ENCODE measurements at places on chromosomes 6 and 20.

DNA sequence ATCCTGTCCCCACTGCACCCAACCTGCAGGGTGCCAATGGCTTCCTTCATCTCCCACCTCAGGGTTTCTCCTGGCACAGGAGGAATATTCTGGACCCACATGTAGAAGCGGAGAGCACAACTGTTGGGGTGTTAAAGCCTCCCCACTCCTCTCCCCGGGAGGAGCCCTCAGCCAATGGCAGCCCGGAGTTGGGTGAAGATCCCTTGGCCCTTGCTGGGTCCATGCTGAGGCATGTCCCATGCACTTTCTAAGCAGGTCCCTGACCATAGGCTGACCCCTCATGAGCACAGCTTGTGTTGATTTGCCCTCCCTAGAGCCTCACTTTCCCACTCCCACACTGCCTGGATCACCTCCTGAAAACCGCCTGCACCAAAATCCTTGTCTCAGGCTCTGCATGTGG, 97.2 kb upstream of the PMEPA1 start:
- DNase-seq = no peak

DNA sequence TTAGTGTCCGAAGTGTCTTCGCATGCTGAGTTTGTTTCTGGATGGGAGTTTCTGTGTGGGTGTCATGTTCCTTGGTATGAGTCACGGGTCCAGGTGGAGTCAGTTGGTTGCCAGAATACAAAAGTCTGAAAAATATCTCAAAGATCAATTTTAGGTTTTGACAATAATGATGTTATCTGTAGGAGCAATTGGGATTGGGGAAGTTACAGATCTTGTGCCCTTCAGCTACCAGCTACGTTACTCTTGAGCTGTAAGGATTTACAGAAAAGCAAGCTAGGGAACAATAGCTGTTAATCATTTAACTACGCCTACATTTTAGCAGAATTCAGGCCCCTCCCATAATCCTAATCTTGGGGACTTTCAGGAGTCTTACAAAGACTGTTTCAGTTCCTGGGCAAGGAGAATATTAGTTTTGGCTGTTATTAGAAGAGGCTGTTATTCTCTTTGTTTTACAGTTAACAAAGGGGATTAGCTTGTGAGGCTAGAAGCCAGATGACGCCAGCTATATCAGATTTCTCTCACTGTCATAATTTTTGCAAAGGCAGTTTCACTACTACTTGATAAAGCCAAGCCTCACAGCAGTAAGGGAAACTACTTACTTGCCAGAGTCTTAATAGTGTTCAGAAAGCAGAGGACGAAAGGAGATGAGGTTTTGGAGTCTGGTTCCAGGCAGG, 15.4 kb upstream of the SLC22A16 start:
- no peak for DNase-seq

DNA sequence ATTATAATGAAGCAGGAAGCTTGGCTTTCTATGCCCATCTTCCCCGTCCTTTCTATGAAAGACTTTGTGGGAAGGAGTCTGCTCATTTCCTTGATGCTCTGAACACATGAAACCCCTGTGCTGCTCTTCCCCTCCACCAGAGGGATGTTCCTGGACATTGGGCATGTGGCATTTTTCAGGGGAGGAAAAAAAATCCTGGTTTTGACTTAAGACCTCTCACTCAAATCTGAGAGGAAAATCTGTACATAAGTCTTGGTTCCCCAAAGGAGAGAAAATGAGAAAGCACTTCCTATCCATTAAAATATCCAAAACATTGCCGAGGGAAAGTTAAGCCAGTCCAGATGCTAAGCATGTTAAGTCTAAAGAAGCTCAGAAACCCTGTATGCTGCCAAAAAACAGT, 393.0 kb downstream of the PAX1 start:
- no peak for DNase-seq

DNA sequence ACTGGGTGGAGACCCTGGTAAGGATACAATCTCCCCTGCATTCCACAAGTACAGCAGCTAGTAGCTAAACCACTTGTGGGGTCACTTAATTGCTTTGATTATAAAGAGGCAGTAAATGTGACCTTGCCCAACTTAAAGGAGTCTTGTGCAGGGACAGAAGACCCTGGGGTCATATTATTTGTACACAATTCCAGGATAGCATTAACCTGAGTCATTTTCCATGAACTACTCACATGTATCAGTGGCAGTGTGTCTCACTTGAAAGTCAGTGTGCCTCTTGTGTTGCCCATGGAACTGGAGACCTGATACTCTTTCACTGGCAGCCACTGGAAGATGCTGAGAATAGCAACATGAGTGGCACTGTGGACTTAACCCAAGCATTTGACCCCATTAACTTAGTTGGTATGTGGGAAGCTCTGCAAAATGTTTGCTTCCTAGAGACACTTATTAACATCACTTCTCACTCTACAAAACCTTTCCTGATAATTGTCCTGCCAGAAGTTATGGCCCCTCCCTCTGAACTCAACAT, 28.9 kb downstream of the CLIC5 start:
- DNase-seq = no peak

DNA sequence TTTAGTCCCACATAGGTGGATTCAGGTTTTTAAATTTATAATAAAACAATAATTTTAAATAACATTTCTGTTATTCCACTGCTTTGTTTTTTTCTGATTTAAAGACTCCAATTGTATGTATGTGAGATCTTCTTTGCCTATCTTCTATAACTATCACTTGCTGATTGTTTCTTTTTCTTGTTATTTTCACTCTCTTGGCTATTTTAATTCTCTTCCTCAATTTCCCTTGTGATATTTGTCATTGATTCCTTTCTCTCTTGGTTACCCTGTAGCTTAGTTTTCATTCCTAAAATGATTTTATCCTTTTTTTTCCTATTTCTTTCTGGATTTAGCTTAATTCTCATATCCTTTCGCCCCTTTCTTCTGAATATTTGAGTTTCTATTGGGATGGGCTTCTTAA, 227.3 kb upstream of the TENT5A start:
- DNase-seq = no peak

- DNase-seq = no peak
These were observed 17.6 kb downstream of the HDAC2 start for GRCh38 chr6:113953346-113953745.

DNA sequence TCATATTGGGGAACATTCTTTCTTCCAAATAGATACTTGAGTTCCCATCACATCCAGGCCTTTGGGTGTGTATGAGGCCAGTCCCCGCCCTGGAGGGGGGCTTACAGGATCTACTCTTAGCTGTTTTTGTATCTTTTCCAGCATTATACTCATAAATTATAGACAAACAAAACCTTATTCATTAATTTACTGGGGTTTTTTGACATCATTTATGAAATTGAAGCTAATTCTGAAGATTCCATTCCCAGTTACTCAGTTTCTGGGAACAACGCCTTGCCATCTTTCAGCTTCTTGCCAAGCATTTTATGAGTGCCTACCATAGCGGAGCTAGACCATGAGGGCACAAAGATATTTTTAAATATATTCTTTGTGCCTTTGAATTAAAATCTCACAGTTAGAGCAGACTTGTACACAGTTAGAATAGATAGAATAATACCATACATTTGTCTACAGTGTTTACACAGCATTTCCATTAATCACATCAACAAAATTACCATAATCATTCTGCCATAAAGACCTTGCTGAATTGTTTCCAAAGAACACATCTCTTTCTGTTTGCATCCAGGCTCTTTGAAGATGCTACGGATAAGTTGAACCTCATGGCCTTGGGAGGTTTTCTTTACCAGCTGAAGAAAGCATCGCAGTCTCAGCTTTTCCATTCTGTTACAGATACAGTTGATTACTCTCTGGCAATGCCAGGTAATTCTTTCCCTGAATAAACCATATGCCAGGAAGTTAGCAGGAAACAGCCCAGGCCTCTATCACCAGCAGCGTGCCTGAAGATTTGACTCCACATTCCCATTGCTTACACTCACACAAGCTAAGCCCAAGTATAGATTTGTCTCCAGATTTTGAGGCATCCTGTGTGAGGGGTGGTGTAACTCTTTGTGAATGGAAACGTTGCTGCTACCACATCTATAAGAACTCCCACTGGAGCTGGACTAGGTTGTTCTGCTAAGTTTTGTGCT, 75.4 kb upstream of the PBOV1 start:
- no peak for DNase-seq

GRCh38 chr6:131182991-131183425, 47.7 kb downstream of the AKAP7 start:
- no peak for DNase-seq

DNA sequence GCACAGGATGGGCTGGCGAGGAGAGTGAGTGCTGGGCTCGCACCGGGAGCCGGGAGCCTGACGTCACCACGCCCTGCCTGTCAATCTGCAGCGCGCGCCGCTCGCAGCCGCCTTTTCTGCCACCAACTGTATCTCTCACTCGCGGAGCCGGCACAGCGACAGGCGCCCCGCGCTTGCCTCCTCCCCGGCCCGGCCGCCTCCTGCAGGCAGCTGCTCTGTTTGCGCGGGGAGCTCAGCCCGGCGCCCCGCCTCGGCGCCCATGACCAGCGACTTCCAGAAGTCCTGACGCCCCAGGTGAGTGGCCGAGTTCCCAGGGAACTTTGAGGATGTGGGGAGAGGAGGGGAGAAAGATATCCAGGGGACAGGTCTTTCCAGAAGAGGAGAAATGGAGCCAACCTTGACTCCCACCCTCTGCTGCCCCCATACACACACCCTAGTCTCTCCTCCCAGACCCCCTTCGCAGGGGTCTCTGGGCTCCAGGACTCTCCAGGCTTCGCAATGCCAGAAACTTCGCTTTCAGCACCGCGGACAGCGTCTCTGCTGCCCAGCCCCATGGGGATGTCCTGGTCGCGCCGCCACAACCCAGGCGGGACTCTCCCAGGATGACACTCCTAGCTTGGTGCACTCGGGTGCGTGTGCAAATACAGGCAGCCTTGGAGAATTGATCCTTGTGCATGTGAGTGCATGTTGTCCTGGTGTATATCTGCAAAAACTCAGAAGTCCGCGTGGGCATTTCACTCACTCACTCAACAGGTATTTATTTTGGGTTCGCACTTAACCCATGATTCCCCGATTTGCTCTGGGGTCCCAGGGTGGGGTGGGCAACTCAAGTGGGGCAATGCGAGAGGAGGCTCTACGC, at the start of gene GPR6:
Gene GPR6, plus strand, starts transcription at position 138 of the 859 bp plus-strand sequence. CDS start 802 bp downstream, outside the sequence.
- no peak for DNase-seq

DNA sequence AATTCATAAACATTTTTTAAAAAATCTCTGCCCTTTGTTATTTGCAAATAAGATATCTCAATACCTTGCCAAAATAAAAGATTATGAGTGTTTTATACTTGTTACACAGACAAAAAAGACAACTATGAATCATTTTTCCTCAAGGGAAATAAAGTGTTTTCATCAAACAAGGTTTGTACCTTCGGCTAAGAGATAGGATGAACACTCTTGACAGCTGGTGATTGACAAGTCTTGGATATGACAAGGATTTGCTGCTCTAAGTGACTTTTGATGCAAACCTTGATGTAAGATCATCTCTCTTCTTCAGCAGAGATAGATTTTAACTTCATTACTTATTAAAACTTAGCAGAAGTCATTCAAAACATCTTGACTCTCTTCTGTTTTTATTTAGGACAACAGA, 514.3 kb upstream of the IRAK1BP1 start:
- DNase-seq = no peak

DNA sequence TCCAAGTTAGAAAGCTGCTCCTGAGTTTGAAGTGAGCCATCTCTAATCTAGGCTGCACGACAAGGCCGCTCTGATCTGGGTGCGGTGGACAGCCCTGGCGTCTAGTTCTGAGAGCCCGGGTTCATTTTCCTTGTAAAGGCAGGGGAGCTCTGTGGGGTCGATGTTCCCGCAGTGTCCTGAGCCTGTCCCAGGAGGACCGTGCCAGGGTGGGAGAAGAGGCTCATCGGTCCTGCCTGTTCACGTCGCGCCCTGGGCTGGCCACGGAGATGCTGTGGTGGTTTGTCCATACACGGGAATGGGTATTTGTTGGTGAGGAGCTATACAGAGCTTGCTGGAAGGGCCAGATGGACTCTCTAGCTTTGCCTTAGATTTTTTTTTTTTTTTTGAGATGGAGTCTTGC, 27.0 kb downstream of the PSMG4 start:
- no peak for DNase-seq

GRCh38 chr20:17485017-17485416, 46.2 kb downstream of the BFSP1 start:
- no peak for DNase-seq

DNA sequence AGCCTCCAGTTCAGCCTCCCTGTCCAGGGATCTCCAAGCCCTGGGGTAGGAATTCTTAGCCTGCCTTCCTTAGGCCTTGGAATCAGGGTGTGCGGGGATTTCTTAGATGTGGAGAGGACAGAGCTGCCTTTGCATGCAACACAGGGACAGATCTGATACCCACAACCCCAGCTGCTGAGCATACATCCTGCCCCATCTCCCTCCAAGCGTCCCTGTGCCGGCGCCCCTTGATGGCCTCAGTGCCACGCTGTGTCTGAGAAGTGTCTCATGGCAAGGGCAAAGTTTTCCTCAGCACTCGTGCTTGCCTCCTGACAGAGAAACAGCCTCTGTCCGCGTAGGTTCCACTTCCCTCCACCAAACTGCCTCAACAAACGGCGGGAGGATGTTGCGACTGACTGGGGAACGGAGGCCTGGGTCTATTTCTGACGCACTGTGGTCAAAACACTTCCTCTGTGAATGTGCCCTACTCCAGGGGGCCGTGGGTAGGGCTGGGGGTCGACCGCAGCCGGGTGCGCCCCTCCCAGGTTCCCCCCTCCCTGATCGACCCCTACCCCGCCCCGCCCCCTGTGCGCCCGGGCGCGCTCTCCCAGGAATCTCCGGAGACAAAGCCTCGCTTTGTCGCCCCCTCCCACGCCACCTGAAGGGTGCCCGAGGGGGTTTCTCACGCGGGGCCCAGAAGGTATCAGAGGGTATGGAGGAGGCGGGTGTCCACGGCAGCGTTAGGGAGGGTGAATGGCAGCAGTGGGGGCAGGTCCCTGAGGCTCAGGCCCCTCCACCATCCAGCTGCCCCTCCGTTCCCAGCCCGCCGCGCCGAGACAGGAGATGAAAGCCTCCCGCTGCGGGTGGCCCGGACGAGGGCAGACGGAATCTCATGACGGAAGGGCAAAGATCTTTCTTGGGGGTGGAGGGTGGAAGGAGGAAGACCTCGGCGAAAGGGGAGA, 806 bp downstream of the MICAL1 start:
- DNase-seq = peak; percentile 31

DNA sequence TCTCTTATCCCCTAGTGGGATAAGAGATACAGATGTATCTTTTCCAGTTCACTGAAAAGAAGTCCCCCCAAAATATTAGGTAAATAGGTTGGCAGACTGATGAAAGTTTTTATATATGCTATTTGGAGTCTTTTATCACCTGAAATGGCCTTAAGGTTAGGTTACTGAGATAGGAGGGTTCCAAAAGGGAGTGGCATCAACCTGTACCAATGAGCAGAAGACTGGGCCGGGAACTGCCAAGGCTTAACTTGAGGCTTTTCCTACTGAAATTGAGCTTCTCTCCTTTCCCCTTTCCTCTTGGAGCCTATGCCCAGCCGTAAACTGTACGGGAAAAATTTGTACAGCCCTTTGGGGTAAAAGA, 42.0 kb downstream of the EIF2S2 start:
- no peak for DNase-seq

- no peak for DNase-seq
These were observed 188.8 kb downstream of the CD83 start for GRCh38 chr6:14306151-14306906.

Measured in esophagus squamous epithelium (tissue), 5 donors.